ENCODE measurements at places on chromosomes 13 and 19.
A peak's percentile ranks its signal among the peaks of the same experiment; 100 is the strongest.

- no peak for DNase-seq
These were observed 1433.0 kb downstream of the UQCRFS1 start for GRCh38 chr19:27779954-27780353.

GRCh38 chr13:29423050-29423449, 172.4 kb downstream of the SLC7A1 start:
- DNase-seq: no peak

GRCh38 chr13:98187155-98187964, 10.3 kb upstream of the RNF113B start:
- no peak for DNase-seq

- DNase-seq: no peak
These were observed 179.9 kb downstream of the VWA8 start for GRCh38 chr13:41780715-41781706.

DNA sequence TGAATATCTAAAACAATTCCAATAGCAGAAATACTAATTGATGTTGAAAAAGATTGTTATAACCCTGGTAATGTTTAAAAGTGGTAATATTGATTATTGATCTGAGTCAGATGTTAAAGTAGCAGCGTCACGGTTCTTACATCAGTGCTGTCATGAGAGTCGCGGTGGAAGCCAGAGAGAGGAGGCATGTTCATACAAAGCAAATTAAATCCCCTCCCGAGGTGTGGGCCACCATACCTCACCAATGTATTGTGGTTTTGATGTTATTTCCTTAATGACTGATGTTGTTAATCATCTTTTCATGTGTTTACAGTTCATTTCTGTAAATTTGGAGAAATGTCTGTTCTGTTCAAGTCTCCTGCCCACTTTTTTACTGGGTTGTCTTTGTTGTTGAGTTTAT, 11.2 kb downstream of the ZNF317 start:
- DNase-seq: no peak

- no peak for DNase-seq
These were observed 179.5 kb downstream of the GGACT start for GRCh38 chr13:100409132-100409531.

DNA sequence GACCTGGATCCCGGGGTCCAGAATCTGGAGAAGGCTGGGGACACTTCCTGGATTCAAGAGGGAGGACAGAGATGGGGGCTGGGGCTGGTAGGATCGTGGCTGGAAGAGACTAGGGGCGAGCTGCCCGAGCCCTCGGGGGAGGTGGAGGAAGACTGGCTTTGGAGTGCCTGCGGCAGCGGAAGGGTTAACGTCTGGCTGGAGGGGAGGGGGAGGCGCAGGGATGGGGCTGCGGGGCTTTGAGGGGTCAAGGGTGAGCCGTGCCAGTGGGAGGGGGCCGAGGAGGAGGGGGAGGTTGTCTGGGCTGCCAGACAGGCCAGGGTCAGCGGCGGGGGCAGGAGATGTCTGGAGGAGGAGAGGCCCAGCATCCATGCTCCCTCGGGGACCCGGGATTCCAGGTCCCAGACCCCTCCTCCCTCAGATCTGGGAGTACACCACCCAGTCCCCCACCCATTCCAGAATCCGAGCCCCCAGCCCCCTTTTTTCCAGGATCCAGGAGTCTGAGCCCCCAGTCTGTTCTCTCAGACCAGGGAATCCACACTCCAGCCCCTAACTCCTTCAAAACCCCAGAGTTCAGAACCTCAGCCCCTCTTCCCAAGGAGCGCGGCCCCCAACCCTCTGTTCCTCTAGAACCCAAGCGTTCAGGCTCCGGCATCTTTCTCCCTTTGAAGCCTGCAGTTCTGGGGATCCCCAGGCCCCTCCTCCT, 3.2 kb upstream of the SPACA6 start:
- peak; percentile 89 for DNase-seq

GRCh38 chr13:110850840-110851239, 64.0 kb downstream of the ANKRD10 start:
- DNase-seq: no peak

- DNase-seq: no peak
These were observed 303.8 kb downstream of the PCDH9 start for GRCh38 chr13:66926200-66926850.

GRCh38 chr13:49213997-49214916, 5.9 kb upstream of the MLNR start:
- no peak for DNase-seq

GRCh38 chr13:64164435-64164834, 2748.8 kb upstream of the PCDH20 start:
- DNase-seq: no peak

- DNase-seq: peak; percentile 94
These were observed 5.1 kb downstream of the FSTL3 start for GRCh38 chr19:681029-682019.

GRCh38 chr13:103895835-103896531, 829.8 kb upstream of the SLC10A2 start:
- no peak for DNase-seq

GRCh38 chr19:14160017-14160703, 23.8 kb upstream of the ASF1B start:
- DNase-seq: no peak

DNA sequence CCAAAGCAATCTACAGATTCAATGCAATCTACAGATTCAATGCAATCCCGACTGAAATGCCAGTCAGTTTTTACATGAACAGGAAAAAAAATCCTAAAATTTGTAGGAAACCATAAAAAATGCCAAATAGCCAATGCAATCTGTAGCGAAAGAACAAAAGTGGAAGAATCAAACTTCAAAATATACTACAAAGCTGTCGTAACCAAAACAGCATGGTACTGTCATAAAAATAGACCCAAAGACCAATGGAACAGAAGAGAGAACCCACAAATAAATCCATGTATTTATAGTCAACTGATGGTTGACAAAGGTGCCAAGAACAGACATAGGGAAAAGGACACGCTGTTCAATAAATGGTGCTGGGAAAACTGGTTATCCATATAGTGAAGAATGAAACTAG, 17.7 kb downstream of the ZNF829 start:
- DNase-seq: no peak

DNA sequence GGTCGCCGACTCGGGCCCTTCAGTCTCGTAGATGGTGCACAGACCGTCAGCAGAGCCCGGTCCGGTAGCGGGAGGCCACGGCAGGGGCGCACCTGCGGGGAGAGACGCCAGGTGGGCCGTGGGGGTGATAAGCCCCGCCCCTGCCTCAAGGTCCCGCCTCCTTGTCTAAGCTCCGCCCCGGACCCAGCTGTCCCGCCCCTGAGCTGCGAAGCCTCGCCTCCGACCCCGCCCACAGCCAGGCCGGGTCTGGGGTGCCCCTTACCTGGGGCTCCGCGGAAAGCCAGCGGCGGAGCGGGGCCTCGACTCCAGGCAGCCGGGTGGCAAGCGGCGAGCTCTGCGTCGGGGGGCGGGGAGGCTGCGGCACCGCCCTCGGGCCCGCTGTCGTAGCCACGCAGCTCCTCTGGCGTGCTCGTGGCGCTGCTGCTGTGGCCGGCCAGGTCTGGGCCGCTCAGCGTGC, 4.7 kb downstream of the PRR36 start:
- DNase-seq: peak; percentile 79

GRCh38 chr19:47826800-47827199, 5.1 kb downstream of the CRX start:
- no peak for DNase-seq

- no peak for DNase-seq
These were observed 38.0 kb downstream of the PHF11 start for GRCh38 chr13:49533591-49534269.

DNA sequence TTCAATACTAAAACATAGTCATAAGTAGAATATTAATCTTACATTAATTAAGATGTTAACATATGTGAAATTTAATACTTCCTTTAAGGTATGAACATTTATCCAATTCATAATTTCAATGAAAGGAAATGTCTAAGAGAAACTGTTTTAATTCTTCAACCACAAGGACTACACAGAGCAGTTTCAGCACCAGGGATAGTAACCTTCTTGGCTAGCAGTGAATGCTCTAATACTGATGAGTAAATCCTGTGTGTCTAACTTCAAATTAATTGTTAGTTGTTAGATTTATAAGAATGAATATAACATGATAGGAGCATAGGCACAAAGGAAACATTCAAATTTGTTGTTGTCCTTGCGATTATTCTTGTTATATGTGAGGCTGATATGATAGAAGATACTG, 15.6 kb upstream of the NBEA start:
- peak; percentile 9 for DNase-seq

GRCh38 chr19:3985643-3986259, 488 bp upstream of the EEF2 start:
- peak; percentile 5 for DNase-seq

DNA sequence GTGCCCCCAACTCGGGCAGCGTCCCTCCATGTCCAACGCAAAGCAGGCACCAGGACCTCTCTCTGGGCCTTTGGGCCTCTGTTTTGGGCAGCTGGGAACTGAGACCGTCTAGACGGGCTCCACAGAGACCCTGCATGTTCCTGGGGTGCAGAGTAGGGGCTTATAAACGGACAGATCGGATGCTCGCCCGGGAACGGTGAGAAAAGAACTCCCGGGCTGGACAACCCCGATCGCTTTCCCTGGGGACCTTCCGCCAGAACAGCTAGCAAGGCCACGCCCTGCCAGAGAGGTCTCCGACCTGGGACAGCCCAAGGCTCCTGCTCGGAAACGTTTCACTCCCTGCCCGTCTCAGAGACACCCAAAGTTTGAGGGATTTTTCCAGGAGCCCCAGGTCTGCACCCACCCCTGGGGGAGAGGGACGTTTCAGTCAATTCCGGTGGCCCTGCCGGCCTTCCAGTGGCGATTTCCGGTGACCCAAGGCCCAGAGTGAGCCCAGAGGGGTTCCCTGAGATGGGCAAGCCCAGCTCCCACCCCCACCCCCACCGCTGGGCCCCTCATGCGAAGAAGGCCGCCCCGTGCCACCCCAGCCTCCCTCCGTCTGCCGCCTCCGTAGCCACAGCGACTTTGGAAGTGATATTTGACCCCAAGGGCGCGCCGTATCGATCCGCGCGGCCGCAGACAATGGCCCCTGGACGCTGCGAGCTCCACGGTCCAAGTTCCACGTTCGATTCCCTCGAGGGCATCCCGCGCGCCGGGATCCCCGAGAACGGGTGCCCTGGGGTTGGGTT, 1.7 kb downstream of the NR2F6 start:
- DNase-seq: peak; percentile 70

DNA sequence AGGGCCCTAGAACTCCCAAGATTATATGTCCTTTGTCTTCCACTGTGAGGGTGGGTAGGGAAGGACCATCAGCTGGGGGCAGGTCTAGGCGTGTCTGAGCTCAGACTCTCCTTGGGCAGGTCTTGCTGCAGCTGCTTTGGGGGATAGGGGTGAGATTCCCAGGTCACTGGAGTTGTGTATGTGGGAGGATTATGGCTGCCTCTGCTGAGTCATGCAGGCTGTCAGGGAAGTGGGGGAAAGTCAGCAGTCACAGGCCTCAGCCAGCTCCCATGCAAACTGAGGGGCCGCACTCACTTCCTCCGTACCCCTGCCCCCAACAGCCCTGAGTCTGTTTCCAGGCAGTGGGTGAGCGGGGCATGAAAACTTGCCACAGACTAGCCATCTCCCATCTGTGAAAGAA, 600.8 kb downstream of the DIAPH3 start:
- DNase-seq: no peak

- no peak for DNase-seq
These were observed 237.5 kb downstream of the COG6 start for GRCh38 chr13:39892721-39893685.

DNA sequence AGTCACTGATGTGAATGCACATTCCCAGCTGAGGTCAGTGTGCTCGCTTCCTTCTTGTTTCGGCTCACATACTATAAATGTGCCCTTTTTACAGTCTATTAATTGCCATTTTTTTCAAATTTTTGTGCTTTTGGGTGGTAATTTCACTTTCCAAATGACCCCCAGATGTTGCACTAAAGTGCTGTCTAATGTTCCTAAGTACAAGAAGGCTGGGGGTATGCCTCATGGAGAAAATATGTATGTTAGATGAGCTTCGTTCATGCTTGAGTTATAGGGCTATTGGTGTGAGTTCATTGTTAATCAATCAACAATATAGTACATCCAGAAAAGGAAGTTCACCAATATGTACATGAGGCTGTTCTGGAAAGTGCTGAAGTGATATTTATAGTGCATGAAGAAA, 84.7 kb downstream of the KL start:
- DNase-seq: no peak

GRCh38 chr19:47377208-47377701, 28.1 kb downstream of the DHX34 start:
- no peak for DNase-seq

- peak; percentile 95 for DNase-seq
These were observed 4.9 kb upstream of the PALM start for GRCh38 chr19:703651-704446.

DNA sequence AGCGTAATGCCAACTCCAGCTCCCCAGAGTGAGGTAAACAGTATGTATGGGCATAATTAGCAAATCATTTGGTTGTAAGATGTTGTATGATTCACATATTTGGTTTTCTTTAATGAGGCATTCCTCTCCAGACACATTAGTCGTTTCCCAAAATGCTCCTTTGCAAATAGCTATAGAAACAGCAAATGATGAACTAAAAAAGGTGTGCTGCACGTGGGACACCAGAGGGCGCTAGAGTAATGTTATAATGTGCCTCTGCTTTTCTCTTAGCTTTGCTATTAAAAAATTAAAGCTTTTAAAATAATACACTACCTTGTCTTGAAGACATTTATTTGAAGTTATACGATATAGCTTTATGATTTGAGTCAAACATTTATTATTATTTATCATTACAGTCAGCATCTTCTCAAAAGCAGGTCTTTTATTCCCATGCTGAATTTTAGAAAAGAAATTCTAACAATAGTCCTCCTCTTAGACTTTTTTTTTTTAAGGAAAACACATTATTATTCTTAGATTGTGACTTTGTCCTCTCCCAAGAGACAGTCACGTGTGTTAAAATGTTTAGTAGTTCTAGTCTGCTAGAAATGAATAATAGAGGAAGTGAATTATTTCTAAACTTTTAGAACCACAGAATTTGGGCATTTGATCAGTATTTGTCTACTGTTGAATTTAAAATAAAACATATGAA, 121.6 kb upstream of the FRY start:
- peak; percentile 55 for DNase-seq

DNA sequence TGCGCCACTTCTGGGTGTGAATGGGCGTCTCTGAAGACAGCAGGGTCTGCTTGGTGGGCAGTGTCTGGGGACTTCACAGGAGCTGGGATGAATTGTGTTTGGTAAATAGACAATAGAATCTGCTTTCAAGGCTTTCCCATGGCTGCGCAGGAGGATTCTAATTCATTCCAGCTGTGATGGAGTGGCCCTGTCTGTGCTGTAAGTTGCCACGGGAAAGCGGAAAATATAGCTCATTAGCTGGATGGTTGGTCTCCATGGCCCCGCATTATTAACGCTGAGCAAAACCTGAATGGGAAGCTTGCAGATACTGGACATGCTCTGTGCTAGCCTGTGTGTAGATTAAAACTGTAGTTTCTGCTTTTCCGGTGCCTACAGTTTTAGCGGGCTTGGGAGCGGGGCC, 15.6 kb upstream of the C1QTNF9 start:
- no peak for DNase-seq

DNA sequence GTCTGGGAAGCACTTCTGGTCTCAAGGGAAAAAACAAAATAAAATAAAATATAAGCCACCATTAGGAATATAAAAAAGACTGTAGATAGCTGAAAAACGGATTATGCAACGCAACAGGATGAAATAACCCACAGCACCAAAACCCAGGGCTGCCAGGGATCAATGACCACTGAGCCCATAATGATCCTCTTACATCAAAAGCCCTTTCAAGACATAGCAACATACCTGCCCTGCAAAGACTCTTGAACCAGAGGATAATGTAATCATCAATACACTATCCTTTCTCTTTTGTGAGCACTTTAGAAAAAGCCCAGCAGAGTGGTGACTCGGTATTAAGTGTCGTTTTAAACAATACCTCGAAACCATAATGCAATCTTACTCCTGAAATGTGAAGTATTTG, 235.0 kb upstream of the SOX21 start:
- DNase-seq: no peak

Data from nephron progenitor cell (in vitro differentiated cells).